ENCODE measurements at places on chromosomes 7 and 10.

- DNase-seq = no peak
Measured at GRCh38 chr10:4048236-4048864, 263.3 kb upstream of the KLF6 start.

GRCh38 chr7:111682588-111683340, 120.5 kb upstream of the IMMP2L start:
- no peak for DNase-seq

DNA sequence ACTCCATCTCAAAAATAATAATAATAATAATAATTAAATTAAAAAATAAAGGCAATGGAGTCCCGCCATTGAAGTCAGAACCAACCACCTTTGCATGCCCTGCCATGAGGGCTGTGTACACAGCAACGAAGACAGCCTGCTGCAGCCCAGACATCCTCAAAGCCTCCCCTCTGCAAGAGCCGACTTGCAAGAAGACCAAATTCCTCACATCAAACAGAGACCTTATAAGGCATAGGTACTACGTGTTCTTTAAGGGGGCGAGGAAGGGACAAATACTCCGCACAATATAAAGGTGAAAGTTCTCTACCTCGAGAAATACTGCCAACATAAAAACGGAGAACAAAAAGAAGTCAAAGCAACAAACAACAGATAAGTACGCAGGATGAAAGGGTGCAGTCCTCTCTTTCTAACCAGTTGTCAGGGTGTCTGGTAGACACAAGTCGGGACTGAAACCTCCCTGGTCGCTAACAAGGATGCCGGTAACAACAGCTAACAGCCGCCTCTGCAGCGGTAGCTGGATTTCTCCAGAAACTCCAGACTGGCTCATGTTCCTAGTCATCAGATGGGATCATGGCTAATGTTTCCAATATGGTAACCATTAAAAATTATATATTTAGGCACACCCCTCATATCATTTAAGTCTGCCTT, 23.6 kb downstream of the FGFR2 start:
- no peak for DNase-seq

- DNase-seq = no peak
Measured at GRCh38 chr10:380313-380940, 245.2 kb downstream of the ZMYND11 start.

DNA sequence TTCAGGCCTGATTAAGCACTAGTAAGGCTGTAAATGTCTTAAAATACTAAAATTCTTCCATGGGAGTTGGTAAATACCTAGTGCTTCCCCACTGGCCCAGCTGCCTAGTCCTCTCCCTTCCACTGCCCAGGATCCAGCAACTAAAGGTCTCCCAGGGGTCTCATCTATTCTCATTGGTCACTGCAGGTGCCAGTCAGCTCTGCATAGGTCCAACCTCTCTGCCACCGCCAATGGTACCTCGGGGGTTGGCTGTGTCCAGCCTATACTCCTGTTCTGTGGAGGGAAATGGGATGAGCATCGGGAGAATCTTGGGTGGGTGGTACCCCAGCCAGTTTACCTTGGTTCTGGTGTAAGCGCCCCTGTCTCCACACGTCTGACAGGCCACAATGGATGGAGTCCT, 6.1 kb upstream of the CREB5 start:
- no peak for DNase-seq

GRCh38 chr10:128775743-128776142, 649.5 kb upstream of the MKI67 start:
- no peak for DNase-seq

GRCh38 chr7:10116511-10116910, 857.2 kb upstream of the PHF14 start:
- DNase-seq = no peak

- no peak for DNase-seq
Measured at GRCh38 chr7:119341822-119342221, 931.2 kb upstream of the KCND2 start.

DNA sequence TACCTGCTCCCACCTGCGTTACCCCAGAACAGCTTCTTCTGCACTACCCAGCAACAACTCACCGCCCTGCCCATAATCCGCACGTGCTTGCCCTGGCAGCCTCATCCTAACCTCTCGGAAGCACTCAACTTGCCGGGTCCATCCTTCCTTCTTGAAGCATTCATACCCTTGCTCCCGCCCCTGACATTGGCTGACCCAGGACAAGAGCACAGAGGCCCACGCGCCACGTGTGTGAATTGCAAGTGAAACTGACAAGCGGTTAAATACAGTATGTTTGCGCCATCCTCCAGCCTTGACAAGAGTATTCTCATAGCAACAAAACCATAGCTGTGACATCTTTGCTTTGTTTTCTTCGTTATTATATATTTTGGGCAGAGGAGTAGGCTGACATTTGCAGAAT, 10.9 kb upstream of the OCM start:
- no peak for DNase-seq

GRCh38 chr10:133151543-133151972, 8.5 kb upstream of the KNDC1 start:
- DNase-seq = no peak

DNA sequence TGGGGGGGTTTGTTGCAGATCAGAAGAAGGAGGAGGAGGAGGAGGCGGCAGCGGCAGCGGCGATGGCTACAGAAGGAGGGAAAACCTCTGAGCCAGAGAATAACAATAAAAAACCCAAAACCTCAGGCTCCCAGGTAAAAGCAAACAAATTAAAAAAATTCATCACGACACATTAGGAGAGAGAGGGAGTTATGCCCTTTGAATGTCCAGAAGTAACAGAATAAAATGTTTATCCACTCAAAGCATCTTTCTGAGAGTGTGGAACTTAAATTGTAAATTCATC, 717 bp downstream of the SP4 start:
- no peak for DNase-seq

- peak; percentile 90 for DNase-seq
Measured at GRCh38 chr10:133258818-133259601, 17.7 kb downstream of the ADAM8 start.

DNA sequence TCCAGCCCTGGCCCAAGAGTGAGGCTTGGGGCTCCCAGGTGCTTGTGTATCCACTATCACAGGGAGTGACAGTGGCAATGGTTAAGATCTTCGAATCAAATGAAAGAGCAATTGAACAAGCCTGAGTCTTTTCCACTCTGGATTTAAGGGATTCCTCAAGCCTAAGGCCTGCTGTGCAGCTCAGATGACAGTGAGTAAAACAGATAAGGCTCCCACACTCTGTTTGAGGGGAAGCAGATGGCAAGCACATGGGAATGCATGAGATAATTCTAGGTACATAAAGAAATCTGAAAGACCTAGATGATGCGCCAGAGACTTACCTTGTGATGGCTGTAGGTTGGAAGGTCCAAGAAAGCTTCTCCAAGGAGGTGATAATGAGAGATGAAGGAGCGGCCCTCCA, 95.0 kb downstream of the LRRC18 start:
- DNase-seq = no peak

GRCh38 chr7:159149488-159149887, 4.8 kb upstream of the VIPR2 start:
- no peak for DNase-seq

GRCh38 chr10:110029450-110029849, 21.7 kb downstream of the ADD3 start:
- no peak for DNase-seq

DNA sequence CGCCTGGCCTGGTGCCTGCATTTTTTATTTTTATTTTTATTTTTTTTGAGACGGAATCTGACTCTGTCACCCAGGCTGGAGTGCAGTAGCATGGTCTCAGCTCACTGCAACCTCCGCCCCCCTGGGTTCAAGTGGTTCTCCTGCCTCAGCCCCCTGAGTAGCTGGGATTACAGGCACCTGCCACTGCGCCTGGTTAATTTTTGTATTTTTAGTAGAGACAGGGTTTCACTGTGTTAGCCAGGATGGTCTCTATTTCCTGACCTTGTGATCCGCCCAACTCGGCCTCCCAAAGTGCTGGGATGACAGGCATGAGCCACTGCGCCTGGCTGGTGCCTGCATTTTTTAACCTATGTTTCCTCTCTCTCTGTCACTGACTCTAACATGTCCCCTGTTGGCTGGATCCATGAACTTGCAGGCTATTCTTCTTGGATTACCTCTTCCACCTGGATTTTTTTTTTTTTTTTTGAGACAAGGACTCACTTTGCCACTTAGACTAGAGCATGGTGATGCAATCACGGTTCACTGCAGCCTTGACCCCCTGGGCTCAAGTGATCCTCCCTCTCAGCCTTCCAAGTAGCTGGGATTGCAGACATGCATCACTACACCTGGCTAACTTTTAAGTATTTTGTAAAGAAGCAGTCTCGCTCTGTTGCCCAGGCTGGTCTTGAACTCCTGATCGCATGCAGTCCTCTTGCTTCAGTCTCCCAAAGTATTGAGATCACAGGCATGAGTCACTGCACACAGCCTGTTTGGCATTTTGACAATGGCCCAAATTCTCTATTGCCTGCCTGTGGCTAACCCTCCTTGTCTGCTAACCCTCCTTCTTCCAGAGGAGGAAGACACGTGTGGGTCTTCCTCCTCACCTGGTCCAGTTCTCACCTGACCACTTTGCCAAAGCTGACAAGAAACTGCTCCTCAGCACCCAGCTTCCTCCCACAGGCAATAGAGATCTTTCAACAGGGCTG, 23.0 kb upstream of the PRPF18 start:
- DNase-seq = no peak

- no peak for DNase-seq
Measured at GRCh38 chr10:128680116-128680515, 553.9 kb upstream of the MKI67 start.
